ENCODE measurements at places on chromosomes 2 and 18.

- no peak for DNase-seq
Measured at GRCh38 chr2:68877079-68877772, 6.0 kb upstream of the BMP10 start.

DNA sequence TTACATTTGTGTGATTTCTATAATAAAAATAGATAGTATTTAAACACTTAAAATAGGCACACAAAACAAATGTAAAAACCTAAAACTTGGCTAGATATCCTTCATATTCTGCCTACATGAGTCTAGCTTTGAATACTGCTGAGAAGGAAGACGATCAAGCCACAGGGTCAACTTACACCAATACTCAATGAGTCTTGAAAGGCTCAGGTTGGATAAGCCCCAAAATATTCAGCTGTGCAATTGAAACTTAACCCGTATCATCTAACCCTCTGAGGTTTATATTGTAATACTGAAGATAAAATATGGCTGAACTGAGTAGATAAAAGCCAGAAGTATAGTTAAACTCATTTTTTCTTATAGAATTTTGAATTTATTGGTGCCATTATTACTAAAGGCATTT, 313.0 kb upstream of the NRXN1 start:
- DNase-seq: no peak

DNA sequence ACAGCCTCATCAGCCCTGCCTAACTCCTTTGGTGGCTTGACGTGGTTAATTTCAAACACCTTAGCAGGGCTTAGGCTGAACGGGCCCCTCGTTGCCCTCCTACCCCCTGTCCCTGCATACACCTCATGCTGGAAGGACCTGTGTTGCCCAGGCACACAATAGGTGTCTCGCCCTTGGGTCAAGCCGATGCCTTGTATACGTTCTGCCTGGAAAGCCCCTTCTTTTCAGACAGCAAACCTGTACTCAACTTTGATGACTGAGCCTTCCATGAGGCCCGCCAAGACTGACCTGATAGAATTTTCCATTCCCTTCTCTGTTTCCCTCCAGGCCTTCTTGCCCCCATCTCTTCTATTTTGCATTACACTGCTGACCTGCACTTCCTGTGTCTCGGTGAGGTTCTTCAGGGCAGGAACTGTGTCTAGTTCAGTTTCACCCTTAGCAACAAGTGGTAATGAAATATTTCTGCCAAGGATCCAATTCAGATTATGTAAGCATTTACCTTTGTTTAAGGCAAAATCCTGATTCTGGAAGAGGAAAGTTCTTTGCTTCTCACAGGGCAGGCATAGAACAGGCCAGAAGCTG, 7.9 kb downstream of the GREB1 start:
- DNase-seq: no peak

GRCh38 chr2:62505750-62506420, at the start of gene TMEM17:
Gene TMEM17 (minus strand): TSS chr2:62506195. CDS start chr2:62506129, 66 bp downstream.
- DNase-seq: peak; percentile 32

DNA sequence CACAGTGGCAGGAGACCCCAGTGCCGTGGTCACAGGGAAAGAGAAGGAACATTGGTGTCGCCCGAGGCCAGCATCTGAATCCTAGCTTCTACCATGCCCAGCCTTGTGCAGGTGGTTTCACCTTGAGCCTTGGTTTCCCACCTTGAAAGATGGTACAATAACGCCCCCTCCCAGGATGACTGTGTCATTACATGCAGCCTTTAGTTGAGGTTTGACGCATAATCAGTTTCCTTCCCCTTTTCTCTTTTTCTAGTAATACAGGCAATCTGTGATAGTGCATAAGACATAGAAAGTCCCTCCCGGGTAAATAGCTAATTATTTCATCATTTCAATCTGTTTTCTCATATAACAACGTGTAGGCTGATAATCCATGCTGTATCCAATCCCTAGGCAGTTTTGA, 29.8 kb upstream of the ZNF407 start:
- no peak for DNase-seq

- no peak for DNase-seq
Measured at GRCh38 chr2:68045342-68045741, 17.5 kb downstream of the C1D start.

- DNase-seq: no peak
Measured at GRCh38 chr18:61236356-61237057, 96.7 kb upstream of the CDH20 start.

DNA sequence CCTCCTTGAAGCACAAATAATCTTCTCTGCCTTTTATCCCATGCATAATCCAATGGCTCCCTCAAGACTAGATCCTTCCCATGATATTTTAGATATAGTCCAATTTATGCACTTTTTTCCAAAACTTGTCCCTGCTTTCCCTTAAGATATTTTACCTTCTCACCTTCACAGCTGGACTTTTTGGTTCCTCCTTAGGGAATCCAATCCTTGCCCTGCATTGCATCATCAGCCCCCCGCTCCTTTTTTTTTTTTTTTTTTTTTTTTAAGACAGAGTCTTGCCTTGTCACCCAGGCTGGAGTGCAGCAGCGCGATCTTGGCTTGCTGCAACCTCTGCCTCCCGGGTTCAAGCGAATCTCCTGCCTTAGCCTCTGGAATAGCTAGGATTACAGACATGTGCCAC, 250.6 kb downstream of the DOK6 start:
- DNase-seq: no peak

GRCh38 chr18:24157855-24158254, 19.0 kb downstream of the CABYR start:
- DNase-seq: no peak

DNA sequence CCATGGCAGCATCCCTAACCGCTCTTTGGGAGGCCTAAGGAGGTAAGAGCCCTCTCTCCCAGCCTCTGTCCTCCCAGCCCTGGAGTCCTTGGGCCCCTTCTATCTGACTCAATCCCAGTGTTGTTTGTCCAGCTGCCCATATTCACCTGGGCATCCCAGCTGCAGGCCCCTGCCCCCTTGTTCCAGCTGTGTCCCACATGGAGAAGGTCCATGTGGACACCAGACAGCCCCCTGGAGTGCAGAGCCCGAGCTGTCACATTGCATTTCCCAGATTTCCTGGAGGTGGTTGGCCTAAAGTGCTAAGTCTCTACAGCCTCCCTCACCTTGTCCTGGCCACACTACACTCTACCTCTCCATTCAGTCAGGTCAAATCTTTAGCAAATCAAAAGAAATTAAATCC, 42.5 kb downstream of the PSD4 start:
- no peak for DNase-seq

- no peak for DNase-seq
Measured at GRCh38 chr2:192236136-192236535, 41.4 kb upstream of the TMEFF2 start.

GRCh38 chr18:3219631-3220335, at the start of gene MYOM1:
Gene MYOM1 (minus strand): TSS chr18:3219968. CDS start chr18:3215223, 4,745 bp downstream.
- no peak for DNase-seq

DNA sequence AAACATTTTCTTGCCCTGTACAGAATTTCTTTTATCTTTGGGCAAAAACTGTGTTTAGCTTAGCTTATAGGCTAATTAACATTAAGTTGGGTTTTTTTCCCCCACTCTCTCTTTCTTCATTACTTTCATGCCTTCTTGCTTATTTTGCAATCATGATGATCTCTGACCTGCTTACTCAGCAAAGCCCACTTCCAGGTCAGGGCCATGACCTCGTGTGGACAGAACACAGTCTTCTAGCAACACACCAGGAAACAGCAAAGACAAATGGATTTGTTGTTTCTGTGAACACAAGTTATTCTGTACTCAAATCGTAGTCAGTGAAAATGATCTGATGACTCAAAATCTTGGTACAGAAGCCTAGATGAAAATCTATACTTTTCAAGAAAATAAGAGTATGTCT, 60.7 kb downstream of the SPATS2L start:
- DNase-seq: no peak

DNA sequence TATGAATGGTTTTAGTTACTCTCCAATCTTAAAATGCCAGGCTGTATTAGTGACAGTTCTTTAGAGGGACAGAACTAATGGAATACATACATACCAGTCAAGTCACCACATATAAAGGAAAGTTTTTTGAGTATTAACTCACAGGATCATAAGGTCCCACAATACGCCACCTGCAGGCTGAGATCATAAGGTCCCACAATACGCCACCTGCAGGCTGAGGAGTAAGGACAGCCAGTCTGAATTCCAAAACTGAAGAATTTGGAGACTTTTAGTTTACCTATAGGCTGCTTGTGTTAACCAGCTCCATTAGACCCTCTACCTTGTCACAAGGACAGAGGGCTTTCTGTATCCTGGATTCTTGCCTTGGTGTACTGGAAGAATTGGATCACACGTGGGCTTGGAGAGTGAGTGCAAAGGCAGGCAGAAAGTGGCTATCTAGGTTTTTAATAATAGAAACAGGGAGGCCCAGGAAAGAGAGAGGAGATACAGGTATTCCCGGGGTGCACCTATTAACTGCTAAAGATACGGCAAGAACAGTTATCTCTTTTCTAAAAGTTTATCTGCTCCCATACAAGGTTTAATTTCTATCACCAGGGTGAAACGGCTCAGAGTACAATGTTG, 234.9 kb upstream of the CYRIA start:
- DNase-seq: no peak

- DNase-seq: no peak
Measured at GRCh38 chr2:175175896-175176295, 5.6 kb downstream of the ATP5MC3 start.

Data from stimulated activated naive CD8-positive, alpha-beta T cell treated with anti-CD3 and anti-CD28 coated beads, Interleukin-15, amount 100 ng/mL, for 72 hours (primary cell).